Activated CD8-positive, alpha-beta memory T cell treated with anti-CD3 and anti-CD28 coated beads for 1 hour (primary cell): ENCODE measurements at places on chromosomes 13 and 19.
A peak's percentile ranks its signal among the peaks of the same experiment; 100 is the strongest.

DNA sequence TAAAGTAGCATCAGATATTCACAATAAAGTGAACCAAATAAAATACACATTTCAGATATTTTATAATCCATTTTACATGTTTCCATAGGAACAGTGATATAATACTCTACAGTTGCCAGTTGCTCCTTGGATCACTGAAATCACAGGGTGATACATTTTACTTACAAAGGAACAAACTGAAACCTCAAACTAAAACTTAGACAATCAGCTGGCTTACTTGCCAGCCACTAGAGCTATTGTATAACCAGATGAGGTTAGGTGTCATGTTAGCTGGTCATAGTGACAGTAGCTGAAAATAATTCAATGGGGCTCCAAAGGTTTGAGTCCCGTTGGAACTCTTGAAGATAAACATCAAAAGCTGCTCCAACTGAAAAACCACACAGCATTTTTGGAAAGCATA lies 274.6 kb downstream of the ITGBL1 start:
- DNase-seq: no peak

DNA sequence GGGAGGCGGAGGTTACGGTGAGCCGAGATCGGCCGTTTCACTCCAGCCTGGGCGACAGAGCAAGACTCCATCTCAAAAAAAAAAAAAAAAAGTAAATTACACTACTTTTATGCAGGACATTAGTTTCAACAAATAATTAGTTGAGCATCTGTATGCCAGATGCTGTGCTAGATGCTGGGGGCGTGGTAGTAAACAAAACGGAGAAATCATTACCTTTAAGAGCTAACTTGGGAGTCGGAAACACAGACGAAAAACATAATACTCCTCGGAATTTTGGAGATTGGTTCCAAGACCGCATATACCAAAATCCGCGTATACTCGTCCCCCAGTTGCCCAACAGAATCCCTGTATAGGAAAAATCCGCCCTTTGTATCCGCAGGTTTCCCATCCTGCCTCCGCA lies 1.3 kb upstream of the DUS3L start:
- DNase-seq: no peak

GRCh38 chr13:113897966-113898365 lies 34.1 kb upstream of the GAS6 start:
- DNase-seq: no peak

DNA sequence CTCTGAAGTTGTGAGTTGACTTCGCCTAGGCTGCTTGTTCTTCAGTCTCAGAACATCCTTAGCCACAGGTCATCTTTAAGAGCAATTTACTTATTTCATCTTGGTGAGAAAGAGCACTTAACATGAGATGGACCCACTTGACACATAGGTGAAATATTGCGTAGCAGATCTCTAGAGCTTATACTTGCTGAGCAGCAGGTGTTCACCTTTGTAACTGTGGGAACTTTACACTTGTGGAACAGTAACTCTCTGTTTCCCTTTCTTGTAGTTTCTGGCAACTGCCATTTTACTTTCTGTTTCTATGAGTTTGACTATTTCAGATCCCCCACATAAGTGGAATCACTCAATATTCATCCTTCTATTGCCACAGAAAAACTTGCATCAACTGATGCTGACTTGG lies 95.7 kb downstream of the SLC10A2 start:
- no peak for DNase-seq

DNA sequence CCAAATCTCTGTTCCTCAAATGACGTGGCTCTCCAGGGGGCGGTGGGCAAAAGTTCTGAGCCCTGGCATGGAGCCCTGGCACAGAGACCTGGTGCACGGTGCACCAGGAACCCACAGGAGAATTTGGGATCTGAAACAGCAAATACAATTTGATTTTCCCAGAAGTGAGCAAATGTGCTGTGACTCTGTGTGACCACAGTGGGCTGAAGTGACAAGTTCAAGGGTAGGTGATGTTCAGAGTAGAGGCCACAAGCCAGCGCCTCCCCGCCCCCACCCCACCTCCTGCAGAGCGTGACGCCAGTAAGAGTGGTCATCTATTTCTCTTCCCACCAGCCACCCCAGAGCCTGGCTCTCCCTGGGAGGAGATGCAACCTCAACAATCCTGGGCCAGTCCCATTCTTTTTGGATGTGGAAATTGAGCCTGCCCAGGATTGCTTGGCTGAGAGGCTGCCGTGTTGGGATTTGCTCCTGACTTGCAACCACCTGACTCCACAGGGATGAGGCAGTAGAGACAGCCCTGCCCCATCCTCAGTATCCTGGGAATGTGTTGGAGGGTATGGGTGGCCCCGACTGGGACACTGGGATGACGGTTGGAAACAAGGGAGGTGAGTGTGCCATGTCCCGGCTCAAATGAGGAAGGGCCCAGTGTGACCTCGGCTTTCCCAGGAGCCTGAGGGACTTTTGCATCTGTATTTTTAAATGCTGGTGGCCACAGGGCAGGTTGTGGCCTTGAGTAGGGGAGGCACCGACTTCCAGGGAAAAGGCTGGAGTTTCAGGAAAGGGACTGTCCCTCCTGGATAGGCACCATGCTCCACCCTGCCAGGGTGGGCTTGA lies 11.1 kb upstream of the BCL3 start:
- DNase-seq: no peak

- DNase-seq: no peak
Measured at GRCh38 chr19:33578697-33579096, 43.1 kb upstream of the CHST8 start.

GRCh38 chr13:23146811-23147625 lies 33.8 kb upstream of the SGCG start:
- DNase-seq: no peak

- DNase-seq: no peak
Measured at GRCh38 chr13:30415430-30416030, 6.8 kb upstream of the UBE2L5 start.

GRCh38 chr13:21079761-21080592 lies 18.6 kb upstream of the LATS2 start:
- DNase-seq: no peak

GRCh38 chr13:69287050-69287698 lies 820.5 kb upstream of the ATXN8OS start:
- DNase-seq: no peak

DNA sequence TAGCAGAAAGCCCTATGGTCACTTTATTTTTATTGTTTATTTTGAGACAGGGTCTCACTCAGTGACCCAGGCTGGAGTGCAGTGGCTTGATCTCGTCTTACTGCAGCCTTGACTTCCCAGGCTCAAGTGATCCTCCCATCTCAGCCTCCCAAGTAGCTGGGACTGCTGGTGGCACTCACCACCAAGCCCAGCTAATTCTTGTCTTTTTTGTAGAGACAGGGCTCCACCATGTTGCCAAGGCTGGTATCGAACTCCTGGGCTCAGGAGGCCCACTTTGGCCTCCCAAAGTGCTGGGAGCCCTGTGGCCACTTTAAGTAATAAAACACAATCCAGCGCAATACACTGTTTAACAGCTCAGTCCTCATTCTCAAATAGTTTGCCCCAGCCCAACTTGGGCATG lies 69.3 kb downstream of the NUFIP1 start:
- DNase-seq: no peak

DNA sequence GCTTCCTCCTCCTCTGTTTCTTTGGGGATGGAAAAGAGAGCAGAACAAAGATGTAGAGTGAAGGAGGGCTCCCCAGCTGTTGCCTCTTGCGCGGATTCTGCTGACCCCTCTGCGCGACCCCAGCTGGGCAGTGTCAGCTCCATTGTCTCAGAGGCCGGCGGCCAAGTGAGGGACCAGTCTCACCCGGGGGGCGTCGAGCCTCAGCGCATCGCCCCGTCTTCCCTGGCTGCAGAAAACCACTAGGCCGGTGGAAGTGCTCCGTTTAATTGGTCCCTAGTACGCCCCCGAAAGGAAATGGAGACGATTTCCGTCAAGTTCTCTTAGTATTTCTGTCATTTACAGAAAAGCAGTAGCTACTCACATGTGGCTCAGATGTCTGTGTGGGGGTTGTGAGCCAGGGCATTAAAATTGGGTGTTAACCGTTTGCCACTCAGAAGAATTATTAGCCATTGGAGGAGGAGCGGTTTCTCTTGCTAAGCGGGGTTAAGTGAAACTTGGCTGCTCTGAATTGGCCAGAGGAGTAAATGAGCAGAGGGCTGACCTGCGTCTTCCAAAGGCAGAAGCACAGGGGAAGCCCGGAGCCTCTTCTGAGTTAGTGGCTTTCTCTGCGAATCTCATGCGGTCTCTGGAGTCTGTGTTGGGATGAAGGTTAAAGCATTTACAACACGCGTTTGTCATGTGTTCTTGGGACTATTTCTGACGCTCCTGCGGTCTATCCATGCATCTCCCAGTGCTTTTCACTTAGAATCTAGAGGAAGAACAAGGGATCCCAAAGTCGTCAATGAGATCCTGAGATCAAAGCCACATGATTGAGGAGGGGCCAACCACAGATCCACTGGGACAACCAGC lies 132.8 kb upstream of the MYO16 start:
- no peak for DNase-seq

GRCh38 chr13:49615836-49616675 lies 12.3 kb upstream of the ARL11 start:
- no peak for DNase-seq

DNA sequence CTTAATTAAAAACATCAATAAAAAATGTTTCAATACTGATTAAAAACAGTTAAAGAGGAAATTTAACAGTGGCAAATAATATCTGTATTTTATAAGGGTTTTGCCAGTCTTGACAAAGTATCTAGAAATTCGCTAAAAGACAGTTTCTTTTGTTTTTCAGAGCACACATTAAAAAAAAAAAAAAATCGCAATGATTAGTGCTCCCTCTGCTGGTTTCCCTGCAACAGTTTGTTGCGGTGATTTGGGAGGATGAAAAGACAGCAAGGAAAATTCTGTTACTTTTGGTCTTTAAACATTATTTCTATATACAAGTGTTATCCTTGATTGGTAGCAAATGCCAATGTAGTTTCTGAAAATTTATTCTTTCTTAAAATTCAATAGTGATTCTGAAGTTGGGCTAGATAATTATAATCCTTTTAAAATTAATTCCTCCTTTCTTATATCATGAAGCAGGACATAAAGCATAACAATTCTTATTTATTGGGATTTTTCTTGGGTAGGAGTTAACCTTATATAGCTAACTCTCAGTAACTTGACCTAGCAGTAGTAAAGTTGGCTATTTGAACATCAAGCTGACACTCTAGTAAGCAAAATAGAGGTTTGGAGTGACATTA lies 23.1 kb upstream of the SPRY2 start:
- no peak for DNase-seq

DNA sequence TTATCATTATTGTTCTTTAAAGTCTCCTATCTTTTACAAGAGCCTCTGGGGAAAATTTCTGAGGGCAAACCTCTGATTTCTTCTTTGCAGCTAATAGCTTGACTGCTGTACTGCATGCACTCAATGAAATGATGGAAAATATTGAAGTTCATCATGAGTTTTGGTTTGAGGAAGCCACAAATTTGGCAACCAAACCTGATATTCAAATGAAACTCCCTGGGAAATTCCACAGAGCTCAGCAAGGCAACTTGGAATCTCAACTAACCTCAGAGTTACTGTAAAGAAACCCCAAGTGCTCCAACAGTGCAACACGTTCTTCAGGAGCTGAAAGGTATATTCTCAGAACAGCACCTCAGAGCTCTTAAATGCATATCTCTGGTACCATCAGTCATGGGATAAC lies 14.2 kb upstream of the RNF6 start:
- no peak for DNase-seq

GRCh38 chr13:43544011-43544410 lies 242.8 kb downstream of the ENOX1 start:
- no peak for DNase-seq

DNA sequence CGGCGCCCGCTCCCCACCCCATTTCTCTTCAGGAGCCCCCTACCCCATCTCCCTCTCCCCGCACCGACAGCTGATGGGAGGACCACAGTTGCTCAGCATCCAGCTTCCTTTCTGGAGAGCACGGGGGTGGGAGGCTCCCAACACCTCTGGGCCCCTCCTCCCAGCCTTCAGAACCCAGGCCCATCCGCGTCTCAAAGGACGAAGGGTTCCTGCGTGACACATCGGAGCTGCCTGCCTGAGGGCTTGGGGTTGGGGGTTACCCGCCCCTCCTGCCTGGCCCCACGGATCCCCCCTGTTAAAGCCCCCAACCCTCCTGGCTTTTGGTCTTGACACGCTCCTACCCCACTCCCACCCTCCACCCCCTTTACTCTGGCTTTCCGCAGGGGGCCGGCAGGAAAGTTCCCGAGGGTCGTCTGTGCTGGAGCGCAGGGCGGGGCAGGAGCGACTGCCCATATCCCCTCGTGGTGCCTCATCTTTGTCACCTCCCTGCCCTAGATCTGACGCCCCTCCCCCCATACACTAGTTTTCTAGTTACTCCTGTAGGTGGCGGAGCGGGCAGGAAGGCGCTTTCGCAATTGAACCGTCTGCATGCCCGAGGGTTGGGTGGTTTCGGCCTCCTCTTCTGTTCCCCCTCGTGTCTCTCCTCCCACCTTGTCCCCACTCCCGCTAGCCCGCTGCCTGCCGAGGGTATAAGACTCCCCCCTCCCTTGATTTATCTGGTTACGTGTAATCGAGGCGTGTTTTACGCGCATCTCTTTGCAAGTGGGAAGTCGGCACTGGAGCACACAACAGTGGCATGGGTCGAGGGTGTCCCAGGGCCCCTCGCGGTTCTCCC lies 924 bp downstream of the TRAPPC5 start:
- peak; percentile 68 for DNase-seq

- DNase-seq: no peak
Measured at GRCh38 chr13:30638301-30638700, 20.6 kb downstream of the USPL1 start.

DNA sequence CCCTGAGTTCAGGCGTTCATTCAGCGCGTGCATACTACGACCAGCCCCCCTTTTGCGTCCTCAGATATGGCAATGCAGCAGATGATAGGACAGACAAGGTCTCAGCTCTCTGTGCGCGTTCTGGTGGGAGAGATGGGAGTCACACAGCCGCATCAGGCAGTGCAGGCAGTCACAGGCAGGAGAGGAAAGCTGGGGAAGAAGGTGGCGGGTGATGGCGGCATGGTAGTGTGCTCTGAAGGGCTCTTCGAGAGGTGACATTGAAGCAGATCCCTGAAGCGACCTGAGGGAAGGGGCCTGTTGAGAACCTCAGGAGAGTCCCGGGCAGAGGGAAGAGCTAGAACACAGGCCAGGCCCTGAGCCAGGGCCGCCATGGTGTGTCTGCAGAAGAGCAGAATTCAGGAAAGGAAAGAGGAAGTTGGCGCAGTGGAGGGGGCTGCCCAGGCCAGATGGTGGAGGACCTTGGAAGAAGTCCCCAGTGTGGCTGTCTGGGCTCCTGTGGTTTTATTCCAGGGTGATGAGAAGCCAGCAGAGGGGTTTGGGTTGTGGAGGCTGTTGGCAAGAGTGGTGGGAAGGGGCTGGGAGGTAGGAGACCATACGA lies 3.5 kb downstream of the USF2 start:
- no peak for DNase-seq

DNA sequence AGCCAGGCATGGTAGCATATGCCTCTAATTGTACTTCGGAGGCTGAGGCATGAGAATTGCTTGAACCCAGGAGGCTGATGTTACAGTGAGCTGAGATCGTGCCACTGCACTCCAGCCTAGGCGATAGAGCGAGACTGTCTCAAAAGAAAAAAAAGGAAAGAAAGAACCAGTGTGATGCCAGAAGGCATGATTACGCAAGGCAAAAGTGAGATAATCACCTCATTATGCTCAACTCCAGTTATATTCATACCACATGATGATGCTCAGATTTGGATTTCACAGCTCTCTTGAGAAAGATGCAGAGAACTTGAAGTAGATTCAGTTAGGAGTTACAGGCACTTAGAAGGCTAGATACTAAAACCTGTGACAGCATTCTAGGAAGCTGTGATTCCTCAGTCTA lies 21.8 kb downstream of the RCBTB1 start:
- DNase-seq: no peak
